Astrocyte (in vitro differentiated cells and primary cell): ENCODE measurements at places on chromosomes 13 and 19.

DNA sequence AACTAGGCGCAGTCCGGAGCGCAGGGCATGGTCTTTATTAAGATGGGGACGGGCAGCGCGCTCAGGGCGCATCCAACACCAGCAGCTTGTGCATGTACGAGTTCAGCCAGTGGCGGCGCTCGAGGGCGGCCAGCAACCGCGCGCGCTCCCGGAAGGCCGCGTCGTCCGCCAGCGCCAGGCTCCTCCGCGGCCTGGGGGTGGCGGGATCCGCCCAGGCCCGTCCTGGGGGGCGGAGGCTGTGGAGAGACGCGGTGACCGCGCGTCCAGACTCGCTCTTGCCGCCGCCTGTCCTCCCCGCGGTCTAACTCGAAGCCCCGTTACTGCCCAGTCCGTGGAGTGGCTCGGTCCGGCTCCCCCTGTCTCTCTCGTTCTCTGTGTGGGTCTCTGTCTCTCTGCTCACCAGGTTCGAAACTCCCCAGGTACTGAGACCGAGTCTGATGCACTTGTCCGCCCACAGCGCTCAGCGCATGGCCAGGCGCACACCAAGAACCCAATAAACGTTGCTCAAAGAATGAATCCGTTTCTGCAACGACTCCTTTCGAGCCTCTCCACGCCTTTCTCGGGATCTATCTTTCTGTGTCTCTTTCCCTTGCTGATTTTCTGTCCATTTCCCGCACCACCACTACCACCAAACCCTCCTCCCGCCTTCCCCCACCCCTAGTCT is 702 bp downstream of the PTH2 start:
- no peak for DNase-seq

DNA sequence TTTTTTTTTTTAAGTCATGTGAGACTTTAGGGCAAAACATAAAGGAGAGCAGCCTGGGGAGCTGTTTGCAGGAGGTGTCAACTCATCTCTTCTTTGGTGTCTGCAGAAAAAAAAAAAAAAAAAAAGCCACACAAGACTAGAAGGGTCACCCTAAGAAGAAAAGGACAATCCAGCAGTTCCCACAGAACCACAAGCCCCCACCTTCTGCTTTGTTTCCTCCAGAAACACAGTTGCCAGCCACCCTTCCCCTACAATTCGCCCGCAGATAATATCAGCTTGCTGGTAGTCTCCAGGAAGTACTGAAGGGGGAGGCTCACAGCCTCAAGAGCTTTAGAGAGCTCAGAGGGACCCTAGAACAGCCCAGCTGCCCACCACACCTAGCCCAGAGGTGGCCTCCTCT is 22.3 kb upstream of the ZBTB7A start:
- DNase-seq: no peak

- DNase-seq: no peak
These were observed 22.5 kb downstream of the RNASEH2B start for GRCh38 chr13:50932091-50932490.

DNA sequence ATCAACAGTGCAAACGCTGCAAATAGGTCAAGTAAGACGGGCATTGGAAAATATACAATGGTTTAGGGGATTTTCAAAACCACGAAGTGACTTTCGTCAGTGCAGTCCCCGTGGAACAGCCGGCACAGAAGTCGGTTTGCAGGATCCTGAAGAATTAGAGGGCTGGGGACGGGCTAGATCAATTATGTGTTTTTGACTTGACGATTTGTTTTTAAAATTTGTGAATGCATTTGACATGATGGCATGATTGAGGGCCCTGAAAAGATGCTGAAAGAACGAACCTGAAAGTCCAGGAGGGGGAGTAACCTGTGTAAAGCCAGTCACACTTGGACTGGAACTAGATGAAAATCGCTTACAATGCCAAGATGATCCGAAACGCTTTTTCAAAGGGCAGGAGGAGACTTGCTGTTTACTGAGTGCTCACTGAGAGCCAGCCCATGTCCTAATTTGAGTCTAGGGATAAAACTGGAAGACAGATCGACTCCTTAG is 8.9 kb upstream of the DGKH start:
- no peak for DNase-seq

DNA sequence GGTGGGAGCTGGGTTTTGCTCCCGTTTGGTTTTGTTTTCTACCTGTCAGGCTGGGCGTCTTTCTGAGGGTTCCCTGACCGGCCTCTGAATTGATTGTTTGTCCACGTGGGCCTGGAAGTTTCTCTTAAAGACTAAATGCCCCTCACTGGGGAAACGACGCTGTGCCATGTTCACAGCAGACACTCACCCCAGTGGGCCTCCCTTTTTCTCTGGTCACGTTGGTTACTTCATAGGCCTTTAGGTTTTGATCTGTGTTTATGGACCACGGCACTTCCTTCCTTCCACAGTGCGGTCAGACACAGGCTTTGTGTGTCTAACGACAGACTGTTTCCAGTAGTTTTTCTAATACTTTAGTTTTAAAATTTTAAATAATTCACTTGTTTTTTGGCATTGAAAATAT is 20.1 kb upstream of the NDUFS7 start:
- no peak for DNase-seq

- DNase-seq: peak; percentile 99
These were observed 529.3 kb downstream of the IRS2 start for GRCh38 chr13:109256866-109257760.

GRCh38 chr13:85420136-85420535 is 379.1 kb downstream of the SLITRK6 start:
- DNase-seq: no peak

- DNase-seq: no peak
These were observed 26.5 kb downstream of the PIP5K1C start for GRCh38 chr19:3673506-3674439.

DNA sequence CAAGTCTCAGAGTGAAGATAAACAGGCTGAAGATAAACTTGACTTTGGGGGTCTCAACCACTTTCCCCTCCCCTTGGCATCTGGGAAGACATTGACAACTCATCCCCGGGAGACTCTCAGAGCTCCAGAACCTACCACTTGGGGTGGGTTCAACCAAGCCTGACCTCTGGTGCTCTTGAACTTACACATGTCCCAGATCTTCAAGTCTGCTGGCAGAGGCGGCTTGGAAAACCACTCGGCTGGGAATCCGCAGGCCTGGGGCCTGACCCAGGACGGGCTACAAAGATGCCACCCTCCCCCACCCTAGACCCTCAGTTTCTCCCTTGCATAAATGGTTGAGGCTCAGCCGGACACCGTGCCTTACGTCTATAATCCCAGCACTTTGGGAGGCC is 512 bp downstream of the LRRC8E start:
- no peak for DNase-seq

GRCh38 chr13:26629260-26629825 is 71.9 kb downstream of the WASF3 start:
- DNase-seq: no peak

DNA sequence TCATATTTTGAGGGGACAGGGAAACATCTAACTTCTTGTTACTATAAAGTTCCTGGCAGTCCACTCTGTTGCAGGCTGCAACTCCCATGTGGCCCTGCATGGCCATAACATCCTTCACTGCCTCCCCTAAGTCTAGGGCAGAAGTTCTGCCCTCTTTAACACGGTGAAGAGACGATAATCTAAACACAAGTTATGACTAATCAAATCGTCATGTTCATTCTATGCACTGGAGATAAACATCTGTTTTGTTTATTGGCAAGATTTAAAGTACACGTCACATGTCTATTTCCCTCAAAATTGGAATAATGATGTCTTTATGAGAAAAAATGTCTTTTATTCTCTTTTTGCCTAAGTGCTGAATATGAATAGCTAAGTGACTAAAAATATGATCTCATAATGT is 1629.4 kb downstream of the PCDH9 start:
- peak; percentile 65 for DNase-seq

GRCh38 chr19:11699931-11700794 is 38.6 kb downstream of the ZNF823 start:
- DNase-seq: peak; percentile 20

DNA sequence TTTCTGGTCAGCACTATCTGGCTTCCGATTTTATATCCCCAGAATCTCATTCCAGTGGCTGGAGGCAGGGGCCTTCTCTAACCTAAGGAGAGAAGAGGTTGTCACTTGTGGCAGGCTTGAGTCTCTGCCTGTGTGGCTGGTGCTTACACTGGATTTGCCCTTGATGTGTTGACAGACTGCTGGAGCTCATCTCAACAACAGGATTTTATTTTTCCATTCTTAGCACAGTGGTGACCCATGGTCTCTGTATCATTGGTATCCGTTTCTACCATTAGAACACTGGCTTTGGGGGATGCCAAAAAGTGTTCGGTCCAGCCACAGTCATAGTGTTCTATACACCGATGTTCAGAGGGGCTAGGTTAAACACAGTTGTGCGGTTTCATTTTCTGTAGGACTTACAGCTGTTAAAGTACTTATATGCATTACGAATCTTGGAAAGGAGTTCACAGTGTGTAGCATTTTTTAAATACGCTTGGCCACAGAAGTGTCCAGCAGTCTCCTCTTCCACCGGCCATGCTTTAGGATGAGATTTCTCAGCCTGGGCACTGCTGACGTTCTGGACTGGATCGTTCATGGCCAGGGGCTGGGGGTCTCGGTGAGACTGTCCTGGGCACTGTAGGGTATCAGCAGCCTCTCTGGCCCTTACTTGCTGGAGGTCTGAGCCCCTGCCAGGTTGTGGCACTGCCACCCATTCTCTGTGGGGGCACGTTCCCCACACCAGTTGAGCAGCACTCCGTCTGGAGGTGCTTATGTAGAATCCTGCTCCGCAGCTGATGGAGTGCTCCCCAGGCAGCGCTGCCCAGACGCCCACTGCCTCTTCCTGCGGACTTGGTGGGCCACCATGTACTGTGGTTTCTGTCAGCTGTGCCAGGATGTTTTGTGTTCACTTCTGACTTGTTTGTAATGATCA is 41.4 kb upstream of the TEX29 start:
- no peak for DNase-seq

- no peak for DNase-seq
These were observed 226.5 kb downstream of the FOXO1 start for GRCh38 chr13:40439928-40440327.

GRCh38 chr13:108835083-108835482 is 205.7 kb downstream of the MYO16 start:
- DNase-seq: no peak

- no peak for DNase-seq
These were observed 632 bp downstream of the MARK4 start for GRCh38 chr19:45251452-45252354.

DNA sequence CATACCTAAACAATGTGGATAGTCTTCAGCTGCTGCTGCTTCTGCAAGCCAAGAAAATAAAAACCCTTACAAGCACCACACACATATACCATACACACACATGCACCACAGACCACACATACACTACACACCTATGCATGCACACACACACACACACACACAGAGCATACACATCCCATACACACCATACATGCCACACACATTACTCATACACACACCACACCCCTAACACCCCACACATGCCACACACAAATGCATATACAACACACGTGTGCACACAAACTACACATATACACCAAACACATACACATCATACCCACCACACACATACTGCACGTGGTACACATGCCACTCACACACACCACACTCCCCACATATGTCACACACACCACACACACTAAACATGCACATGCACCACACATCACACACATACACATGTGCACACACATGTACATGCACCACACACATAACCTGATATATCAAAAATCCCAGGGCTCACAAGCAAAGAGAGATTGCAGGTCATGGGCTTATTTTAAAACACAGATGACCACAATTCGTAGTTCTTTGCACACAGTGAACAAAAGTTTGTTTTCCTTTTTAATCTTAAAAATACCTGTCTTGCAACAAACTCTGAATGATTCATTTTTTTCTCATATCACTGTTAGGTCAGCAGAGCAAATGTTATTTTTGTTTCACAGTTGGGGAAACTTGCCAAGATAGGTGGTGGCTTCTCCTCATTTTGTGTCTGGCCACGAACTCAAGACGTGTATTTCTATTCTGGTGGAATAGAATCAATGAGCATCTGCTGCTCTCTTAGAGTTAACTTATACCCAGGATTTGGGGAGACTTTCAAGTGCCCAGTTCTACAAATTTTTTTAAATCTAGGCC is 456.6 kb downstream of the FGF9 start:
- DNase-seq: no peak

- no peak for DNase-seq
These were observed 27.9 kb upstream of the ZNF492 start for GRCh38 chr19:22606212-22606553.

DNA sequence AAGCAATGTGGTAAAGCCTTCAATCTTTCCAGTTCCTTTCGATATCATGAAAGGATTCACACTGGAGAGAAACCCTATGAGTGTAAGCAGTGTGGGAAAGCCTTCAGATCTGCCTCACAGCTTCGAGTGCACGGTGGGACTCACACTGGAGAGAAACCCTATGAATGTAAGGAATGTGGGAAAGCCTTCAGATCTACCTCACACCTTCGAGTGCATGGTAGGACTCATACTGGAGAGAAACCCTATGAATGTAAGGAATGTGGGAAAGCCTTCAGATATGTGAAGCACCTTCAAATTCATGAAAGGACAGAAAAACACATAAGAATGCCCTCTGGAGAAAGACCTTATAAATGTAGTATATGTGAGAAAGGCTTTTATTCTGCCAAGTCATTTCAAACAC is 15.6 kb upstream of the ZNF763 start:
- peak; percentile 16 for DNase-seq

- no peak for DNase-seq
These were observed 10.1 kb downstream of the ZNF17 start for GRCh38 chr19:57421037-57421436.

DNA sequence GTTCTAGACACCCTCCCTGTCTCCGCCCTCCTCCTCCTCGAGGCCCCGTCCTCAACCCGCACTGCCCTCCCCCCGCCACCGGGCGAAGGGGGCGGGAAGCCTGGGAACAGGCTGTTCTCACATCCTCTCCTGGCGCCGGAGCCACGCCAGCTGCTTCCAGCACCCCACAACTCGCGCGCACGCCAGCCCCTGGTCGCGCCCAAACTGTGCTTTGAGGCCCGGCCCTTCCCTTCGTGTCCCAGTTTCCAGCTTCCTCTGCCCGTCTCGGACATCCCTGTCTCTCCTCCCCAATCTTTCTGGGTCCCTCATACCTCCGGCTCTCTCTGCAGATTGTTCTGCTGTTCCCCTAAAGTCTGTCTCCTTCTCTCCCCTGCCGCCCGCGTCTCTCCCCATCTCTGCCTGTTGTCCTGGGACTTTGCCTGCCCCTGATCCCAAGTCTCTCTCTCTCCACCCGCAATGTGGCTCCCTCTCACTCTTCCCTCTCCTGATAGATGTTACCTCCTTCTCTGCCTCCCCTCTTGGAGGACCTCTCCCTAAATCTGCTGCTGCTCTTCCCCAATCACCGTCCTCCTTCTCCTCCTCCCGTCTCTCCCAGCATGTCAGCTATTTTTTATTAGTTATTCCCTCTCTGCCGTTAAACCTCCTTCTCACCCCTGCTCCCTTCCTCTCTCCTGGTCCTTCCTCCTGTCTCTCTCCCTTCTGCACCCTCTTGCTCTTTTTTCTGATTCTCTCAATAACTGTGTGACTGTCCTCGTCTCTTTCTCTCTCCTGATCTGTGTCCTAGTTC is 14.2 kb downstream of the DPF1 start:
- no peak for DNase-seq

GRCh38 chr13:51125495-51126226 is 14.6 kb upstream of the C13orf42 start:
- peak; percentile 28 for DNase-seq

GRCh38 chr19:812747-813218 is 9.0 kb downstream of the PLPPR3 start:
- no peak for DNase-seq
